ENCODE measurements at places on chromosomes 3 and 15.

DNA sequence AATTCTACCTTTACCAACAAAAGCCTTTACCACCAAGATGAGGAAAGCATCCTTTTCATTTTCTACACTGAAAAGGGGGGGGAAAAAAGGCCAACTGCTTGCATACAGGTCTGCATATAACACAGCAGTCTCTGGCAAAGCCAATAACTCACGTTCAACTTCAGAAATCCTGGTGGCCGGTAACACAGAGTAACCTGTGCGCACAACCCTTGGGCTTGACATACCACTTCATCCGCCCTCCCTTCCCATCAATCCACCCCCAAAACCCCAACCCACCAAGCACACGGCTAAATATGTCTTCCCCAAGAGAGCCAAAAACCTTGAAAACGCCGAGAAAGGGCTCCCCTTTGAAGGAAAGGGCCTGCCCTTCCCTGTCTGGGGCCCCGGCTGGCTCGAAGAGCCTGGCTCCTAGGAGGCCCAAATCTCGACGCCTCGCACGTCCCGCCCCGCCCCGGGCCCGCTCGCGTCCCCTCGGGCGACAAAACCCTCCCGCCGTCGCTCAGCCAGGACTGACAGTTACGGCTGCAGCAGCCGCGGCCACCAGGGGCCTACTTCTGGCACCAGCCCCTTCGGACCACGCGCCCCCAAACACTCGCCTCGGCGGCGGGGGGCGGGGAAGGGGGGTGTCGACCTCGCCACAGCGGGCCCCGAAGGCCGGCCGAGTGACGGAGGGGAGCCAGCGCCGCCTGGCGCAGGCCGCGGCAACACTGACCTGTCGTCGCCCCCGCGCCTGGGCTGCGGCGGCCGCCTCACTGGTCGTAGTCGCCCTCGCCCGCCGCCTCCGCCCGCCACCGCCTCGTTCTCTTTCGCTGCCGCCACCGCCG lies 835 bp downstream of the UBE3A start:
- DNase-seq: peak; percentile 25

- no peak for DNase-seq
Measured at GRCh38 chr15:67186688-67187087, 67.8 kb downstream of the AAGAB start.

- no peak for DNase-seq
Measured at GRCh38 chr15:74451322-74451721, 9.6 kb downstream of the UBL7 start.

GRCh38 chr15:68706931-68707330 lies 113.8 kb downstream of the ANP32A start:
- no peak for DNase-seq

DNA sequence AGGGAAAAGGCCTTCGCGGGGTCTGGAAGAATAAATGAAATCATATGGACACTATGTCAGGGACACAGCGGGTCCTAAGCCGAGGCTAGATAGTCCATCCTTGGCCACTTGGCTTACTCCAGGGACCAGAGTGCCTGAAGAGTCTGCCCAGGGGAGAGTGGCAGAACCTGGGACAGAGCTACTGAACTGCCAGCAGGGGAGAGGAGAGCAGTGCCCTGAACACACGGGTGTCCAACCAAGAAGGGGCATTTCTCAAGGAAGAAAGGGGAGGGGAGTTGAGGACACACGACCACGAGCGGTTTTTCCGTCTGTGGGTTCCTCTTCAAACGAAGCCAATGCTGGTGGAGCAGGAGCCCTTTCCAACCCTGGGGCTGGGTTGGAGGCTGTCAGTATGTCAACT lies 1.0 kb downstream of the ACAN start:
- no peak for DNase-seq

- DNase-seq: no peak
Measured at GRCh38 chr15:83570756-83571155, 83.2 kb upstream of the ADAMTSL3 start.

- DNase-seq: no peak
Measured at GRCh38 chr3:38099518-38099917, 37.4 kb downstream of the ACAA1 start.

GRCh38 chr3:151306168-151306810 lies 10.3 kb downstream of the GPR87 start:
- no peak for DNase-seq

GRCh38 chr15:92196342-92196741 lies 197.3 kb upstream of the ST8SIA2 start:
- no peak for DNase-seq

- DNase-seq: no peak
Measured at GRCh38 chr3:31813197-31813596, 167.9 kb downstream of the OSBPL10 start.

DNA sequence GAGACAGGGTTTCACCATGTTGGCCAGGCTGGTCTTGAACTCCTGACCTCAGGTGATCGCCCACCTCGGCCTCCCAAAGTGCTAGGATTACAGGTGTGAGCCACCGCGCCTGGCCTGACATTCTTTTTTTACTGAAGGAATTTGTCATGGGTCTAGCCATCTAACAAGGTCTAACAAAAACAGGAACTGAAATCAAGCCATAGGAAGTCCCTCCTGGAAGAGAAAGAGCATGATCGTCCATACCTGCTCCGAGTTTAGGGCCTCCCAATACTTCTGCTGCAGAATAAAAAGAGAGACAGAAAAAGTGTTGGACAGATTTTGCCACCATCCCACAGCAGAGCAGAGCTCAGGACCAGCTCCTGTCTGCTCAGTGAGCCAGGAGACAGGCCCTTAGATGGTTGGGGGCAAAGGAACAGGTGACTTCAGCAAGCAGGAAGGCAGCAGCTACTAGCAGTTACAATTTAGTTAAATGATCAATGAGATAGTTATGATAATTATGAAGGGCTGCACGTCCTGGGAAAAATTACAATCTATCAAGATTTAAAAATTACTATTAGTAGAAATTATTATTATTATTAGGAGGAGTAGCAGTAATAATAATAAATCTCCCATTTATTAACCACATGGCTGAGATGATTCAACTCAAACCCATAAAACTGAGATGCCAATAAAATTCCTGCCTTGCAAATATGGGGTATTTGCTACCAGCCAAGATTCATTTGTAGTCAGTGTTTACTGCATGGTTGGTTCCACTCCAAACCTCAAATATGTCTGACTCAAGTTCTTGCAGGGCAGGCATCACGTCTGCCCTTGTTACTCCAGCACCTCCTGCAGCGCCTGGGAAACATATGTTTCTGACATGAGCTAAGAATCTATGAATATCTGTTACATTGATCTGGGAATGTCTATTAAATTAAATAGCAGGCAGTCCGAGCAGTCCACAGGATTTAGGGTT lies 40.1 kb downstream of the TMEM44 start:
- no peak for DNase-seq

- no peak for DNase-seq
Measured at GRCh38 chr3:10527295-10528001, 22.1 kb upstream of the ATP2B2 start.

- no peak for DNase-seq
Measured at GRCh38 chr3:63364495-63364894, 86.4 kb downstream of the SYNPR start.

GRCh38 chr3:111989061-111989678 lies 9.6 kb upstream of the TAGLN3 start:
- DNase-seq: no peak

- DNase-seq: no peak
Measured at GRCh38 chr15:87477737-87478686, 778.5 kb downstream of the NTRK3 start.

DNA sequence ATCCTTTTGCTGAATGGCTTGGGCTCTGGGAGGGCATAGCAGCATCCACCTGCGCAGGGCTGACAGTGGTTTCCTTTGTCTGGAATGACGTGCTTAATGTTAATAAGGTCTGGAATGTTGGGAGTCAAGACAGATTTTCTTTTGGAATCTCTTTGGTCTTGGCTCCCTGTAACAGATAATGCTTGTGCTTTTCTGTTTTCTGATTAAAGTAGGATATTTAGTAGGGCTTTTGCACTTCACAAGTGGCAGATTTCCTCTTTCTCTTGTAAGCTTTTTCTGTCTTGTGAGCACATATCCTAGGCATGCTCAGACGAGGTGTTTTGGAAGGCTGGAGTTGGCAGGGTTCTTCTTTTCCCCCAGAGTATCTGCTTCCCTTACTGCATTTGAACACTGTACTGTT lies 189.6 kb downstream of the GHSR start:
- no peak for DNase-seq

DNA sequence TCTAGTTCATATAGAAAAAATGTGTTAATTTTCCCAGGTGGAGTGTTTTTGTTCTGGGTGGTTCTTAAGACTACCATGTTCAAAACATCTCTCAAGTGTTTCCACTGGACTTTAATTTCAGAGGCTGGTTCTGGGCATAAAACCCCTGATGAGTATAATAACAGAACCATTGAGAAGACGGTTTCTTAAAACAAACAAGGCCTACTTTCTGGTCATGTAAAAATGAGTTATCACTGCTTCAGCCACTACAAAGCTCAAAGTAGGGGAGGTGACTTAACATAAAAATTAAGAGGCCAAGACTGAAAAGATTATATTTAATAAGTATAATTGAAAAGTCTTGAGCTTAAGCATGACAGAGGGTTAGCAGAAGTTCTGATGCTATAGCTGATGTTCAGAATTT lies 33.8 kb downstream of the RYR3 start:
- no peak for DNase-seq

Data from activated CD4-positive, CD25-positive, alpha-beta regulatory T cell (primary cell).